ENCODE measurements at places on chromosomes 2 and 18. TPM values are rescaled to one million over a fixed set of nuclear protein-coding genes. Genes with fewer than 3 reads are reported as not detected.

SLC9A4 gene
- not detected for total RNA-seq

SMYD1 gene
- not detected for total RNA-seq

IL36RN gene
- total RNA-seq = not detected

ZNF892 gene
- 7.3 TPM for total RNA-seq

CABLES1 gene
- total RNA-seq = 15.7 TPM

PECR gene
- 22.6 TPM for total RNA-seq

DYSF gene
- not detected for total RNA-seq

GALNT13 gene
- 0.17 TPM for total RNA-seq

All from fibroblast of lung (primary cell).